ENCODE measurements at places on chromosomes 1 and 21.

- no peak for DNase-seq
These were observed 66.2 kb upstream of the S1PR1 start for GRCh38 chr1:101170506-101171050.

DNA sequence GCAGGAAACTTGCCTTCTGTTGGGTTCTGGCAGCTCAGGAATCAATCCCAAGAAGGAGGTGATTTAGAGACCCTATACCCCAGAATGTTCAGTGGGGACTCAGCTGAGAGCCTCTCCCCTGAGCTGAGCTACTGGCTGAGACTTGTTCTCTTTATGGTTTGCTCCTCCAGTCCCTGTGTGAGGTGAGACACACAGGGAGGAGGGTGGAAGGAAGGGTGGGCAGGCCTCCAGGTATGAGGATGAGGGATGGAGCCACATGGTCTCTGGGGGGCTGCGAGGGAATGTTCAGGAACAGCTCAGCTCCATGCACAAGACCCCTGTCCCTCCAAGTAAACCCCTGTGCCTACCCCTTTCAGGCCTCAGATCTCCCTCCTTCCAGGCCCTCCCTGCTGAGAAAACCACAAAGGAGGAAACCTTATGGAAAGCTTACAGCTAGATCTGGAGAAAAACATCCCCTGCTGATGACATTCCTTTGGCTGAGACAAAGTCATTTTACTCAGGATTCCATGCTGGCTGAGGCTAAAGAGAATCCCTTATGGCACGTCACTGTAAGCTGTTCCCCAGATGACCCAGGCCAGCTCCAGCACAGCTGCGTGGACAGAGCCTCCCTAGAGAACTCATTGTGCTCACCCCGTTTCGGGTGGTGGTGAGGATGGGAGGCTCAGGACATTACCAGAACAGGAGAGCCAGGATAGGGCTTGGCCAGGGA is 91.5 kb upstream of the IPO9 start:
- peak; percentile 64 for DNase-seq

DNA sequence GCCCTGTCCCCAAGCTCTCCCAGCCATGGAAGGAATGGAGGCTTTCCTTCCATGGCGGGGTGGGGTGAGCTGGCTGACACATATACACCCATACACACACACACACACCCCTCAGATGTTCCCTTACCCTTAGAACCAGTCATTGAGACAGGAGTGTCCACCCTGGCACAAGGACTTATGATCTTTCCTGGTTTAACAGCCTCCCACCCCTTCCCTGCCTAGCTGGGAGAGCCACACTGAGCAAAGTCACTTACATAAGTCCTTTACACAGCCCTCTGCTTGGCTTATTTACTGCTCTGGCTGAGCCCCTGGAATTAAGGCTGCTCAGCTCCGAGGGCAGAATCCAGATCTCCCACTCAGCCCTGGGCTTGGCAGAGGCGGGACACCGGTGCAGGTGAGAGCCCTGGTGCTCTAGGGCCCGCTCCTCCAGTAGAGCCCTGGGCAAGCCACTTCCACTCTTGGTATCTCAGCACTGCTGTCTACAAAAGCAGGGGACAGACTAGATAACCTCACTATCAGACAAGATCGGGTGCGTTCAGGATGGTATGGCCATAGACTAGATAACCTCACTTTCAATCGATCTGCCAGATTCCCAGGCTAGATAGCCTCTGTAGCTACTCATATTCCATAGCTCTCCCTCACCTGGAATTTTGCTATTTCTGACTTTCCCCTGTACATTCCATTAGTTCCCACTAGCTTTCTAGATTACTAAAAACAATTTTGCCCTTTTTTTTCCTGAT is 16.7 kb downstream of the SLC6A9 start:
- no peak for DNase-seq

DNA sequence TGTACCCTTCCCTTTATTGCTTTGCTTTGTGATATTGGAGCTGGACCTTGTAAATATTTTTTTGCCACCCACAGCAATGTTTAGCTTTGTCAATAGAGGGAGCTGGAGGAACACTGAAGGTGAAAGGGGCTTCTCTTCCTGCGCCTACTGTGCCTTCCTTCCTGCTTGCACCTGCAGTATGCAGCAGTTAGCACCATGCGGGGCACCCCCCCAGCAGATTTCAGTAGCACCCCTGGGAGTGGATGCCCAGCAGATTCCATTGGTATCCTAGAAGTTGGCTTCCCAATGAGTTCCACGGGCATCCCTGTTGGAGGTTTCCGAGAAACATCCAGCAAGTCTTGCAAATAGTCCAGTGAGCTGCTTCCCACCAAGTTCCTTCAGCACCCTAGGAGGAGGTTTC is 25.6 kb downstream of the S100A10 start:
- no peak for DNase-seq

- no peak for DNase-seq
These were observed 79.2 kb upstream of the CD1D start for GRCh38 chr1:158101455-158101854.

GRCh38 chr1:227947676-227948492 is at the start of gene WNT9A:
TSS of gene WNT9A (minus strand) at chr1:227947932. CDS start at chr1:227947887, 45 bp downstream.
- DNase-seq, result peak; percentile 82

- no peak for DNase-seq
These were observed 143.2 kb upstream of the EDN2 start for GRCh38 chr1:41627491-41628280.

- no peak for DNase-seq
These were observed 87.3 kb downstream of the SIK1 start for GRCh38 chr21:43339668-43340067.

DNA sequence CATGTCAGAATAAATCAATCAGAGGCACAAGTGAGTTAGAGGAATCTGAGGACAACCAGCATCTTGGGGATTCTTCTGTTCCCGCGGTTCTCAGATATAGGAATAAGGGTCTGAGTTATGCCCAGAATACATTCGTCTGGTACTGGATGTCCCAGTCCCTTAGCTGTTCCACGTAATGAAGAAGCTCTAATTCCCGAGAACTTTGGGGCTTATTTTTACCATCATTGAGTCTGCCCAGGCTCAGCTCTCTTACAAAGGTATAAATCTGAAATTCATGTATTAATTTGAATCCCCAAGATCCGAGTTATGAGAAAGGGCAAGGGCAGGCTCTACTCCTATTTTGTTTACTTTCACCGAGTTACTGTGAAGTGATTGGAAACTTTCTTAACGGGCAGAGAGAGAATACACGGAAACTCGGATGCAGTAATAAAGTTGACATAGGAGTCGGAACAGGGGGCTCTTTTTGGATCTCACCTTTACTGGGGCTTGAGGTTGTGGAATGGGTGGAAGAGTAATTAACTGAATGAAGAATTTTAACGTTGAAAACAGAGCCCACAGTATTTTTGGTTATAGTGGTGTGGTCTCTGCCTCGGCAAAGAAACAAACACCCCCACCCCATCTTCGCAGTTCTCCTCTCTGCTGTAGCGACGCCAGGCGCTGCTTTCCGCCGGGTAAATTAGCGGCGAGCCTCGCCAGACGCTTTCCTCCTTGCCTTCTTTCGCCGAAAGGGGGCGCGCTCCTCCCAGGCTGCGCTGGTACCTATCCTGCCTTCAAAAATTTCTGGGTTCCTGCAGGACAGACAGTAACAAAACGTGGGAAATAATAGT is 7.1 kb downstream of the PRRX1 start:
- peak; percentile 84 for DNase-seq

- DNase-seq, result peak; percentile 59
These were observed 34.3 kb upstream of the CCDC27 start for GRCh38 chr1:3717715-3718601.

- no peak for DNase-seq
These were observed 130.9 kb downstream of the DMRTB1 start for GRCh38 chr1:53590104-53590503.

GRCh38 chr1:2288311-2288710 is 60.2 kb downstream of the SKI start:
- DNase-seq, result no peak

DNA sequence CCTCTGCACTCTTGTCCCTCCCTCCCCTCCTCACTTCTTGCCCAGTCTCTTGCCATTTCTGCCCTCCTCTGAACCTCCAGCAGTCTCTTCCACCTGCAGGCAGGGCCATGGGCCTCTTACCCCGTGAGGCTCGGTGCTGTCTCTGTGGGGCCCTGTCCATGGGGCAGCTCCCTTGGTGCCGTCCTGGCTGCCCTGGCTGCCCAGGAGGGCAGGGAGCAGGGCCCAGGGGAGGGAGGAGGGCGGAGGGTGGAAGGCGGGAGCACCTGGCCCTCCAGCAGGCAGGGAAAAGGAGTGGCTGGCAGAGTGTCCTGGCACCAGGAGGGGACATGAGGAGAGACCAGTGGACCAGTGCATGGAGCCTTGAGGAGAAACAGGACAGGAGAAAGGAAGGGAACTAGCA is at the start of gene RORC:
Gene RORC, minus strand, starts transcription at position 198 of the 400 bp plus-strand sequence. Its CDS starts 38 bp downstream, at position 160.
- no peak for DNase-seq

- no peak for DNase-seq
These were observed 40.0 kb downstream of the S1PR1 start for GRCh38 chr1:101276818-101277217.

- no peak for DNase-seq
These were observed 48.7 kb upstream of the DNAH14 start for GRCh38 chr1:224880593-224881307.

- no peak for DNase-seq
These were observed 283.1 kb downstream of the HLX start for GRCh38 chr1:221162352-221162751.

DNA sequence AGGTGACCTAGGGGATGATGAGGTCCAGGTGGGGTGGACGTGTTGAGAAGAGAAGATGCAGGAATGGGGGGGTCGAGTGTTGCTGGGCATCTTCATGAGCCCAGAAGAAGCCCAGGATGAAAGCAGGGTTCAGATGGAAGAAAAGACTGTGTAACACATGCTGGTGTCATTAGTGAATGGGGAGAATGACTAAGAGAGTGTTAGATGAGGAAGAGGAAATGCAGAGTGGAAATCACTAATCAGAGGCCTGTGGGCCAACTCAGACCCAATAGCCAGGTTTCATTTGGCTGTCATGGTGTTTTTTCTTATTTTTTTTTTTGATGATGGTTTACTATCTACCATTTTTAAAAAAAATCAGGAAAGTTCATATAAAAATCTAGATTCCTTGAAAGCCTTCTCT is 180.8 kb upstream of the CAMK1G start:
- no peak for DNase-seq

- DNase-seq, result no peak
These were observed 124.7 kb upstream of the ZBTB40 start for GRCh38 chr1:22326931-22327330.

DNA sequence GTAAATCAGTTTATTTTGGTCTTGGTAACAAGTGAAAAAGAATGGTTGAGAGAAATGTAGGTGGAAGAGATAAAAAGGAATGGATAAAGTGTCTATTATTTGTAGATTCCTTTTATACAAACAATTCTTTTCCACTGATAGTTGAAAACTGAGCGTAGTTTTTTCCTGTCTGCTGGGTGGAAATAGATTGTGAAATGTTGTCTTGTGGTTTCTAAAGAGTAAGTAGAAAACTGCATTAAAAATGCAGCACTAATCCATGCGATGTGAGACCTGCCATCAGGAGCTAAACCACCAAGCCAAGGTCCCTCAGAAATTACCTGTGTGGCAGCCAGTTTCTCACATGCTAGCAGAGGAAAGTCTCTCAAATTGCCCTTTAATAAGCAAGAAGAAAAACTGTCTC is 103.2 kb upstream of the SLC44A3 start:
- no peak for DNase-seq

Data from left hindlimb (tissue), 1 donor.